Stimulated activated CD4-positive, alpha-beta T cell treated with anti-CD3 and anti-CD28 coated beads, TNF-alpha, amount 100 ng/mL, for 4 hours (primary cell): ENCODE measurements at places on chromosomes 4 and X.

DNA sequence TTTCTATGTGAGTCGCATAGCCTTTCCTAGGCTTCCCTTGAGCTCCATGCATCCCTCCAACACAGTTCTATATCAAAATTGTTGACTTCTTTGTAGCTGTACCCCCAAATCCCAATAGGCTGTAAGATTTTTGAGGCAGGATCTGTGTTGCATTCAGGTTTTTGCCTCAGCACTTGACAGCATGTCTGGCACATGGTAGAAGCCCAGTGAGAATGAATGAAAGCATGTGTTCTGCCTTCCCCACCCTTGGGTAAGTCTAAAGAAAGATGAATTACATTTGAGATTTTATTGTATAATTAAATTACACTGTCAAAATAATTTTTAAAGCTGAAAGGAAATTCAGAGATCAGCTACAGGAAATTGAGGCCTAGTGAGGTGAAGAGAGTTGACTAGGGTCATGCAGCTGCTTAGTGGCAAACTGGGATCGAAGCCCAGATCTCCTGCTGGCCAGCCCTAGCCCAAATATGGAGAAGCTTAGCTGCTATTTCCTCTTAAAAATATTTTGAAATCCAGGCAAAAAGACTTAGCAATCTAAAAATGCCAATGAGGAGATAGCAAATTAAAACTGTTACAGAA lies 122.5 kb downstream of the SPATA18 start:
- DNase-seq, result no peak

DNA sequence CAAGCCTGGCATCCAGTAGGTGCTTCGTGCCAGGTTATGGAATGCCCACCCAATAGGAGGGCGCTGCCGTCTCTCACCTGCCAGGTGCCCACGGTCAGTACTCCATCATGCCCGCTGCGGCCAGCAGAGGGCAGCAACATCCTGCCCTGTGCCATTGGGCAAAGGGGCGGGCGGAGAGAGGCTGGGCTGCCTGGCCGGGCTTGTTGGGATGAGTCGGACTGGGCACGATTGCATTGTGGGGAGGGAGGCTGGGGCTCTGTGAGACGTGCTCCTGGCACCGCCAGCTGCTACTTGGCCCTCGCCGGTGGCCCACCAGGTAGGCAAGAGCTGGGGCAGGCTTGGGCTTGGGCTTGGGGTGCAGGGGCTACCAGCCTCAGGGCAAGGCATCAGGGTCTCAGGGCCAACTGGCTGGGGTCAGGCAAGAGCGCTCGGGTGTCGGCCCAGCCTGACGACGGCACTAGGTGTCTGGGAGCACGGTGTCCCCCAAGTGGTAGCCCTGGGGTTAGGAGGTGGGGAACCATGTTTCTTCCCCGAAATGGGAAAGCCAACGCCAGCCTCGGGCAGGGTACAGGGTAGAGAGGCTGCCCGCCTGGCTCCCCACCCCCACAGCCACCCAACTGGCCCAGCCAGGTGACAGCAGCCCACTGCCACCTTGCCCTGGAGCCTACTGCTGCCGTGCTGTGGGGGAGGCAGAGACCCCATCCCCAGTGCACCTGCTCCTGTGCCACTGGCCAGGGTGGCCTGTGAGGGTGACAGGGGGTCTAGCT lies at the start of gene PLXNB3:
TSS of gene PLXNB3 (plus strand) at position 261 of the 767 bp plus-strand sequence. CDS start 1,287 bp downstream, outside the sequence.
- peak; percentile 52 for DNase-seq

DNA sequence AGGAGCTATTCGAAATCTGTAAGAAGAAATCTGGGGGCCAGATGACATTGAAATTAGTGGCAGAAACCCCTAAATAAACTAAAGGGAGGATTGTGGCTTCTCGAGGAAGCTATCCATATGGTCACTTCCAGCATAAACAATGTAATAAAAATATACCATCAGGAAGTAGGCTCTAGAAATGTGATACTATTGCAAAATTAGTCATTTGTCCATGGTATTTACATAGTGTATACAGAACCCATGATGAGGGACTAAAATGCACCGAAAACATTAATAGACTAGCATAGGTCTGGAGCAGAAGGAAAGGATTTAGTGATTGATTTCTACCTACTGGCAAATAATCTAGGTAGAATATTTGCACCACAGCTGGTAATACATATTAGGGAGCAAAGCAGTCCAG lies 1344.0 kb downstream of the FSTL5 start:
- DNase-seq, result no peak

GRCh38 chrX:132809581-132809980 lies 148.8 kb downstream of the HS6ST2 start:
- DNase-seq, result no peak

DNA sequence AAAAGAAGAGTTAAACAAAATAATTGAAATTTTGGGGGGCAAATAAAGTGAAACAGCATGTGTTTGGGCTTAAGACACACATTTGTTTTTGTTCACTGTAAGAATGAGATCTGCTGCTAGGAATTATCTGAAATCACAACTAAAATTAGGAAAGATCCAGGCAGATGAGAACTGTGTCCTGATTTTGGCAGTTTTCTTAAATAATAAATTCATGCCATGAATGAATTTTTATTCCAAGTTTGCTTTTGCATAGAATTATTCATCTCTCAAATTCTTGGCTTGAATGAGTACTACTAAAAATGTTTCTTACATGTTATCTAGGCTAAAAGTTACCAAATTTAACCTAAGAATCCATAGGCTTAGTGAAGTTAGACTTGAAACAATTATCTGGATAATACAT lies 321.7 kb downstream of the ANK2 start:
- DNase-seq, result no peak

DNA sequence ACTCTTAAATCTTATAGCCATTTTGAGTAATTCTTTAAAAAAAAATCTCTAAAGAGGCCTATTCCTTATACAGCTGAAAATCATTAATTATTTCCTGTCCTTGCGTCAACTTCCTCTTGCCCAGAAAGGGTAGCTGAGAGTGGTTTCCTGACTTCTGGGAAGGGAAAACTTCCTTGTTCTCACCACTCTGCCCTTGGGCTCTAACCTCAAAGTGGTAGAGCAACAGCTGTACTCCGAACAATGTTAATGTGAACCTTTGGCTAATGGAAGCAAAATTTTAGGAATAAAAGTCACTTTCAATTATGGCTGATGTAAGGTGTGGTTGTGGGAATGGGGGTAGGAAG lies 15.3 kb downstream of the KLHL2 start:
- DNase-seq, result no peak

- no peak for DNase-seq
Observed at GRCh38 chr4:10582059-10582686, 102.4 kb downstream of the CLNK start.

DNA sequence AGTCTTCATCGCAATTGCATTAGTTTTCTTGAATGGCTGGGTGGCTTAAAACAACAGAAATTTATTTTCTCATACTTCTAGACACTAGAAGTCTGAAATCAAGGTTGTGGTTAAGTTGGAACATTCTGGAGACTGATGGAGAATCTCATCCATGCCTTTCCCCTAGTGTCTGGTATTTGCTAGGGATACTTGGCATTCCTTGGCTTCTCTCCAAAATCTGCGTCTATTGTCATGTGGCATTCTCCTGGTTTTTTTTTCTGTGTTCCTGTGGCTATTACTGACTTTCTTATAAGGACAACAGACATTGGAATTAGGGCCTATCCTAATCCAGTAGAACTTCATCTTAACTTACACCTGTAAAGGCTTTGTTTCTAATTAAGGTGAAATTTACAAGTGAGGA lies 272.8 kb upstream of the EPHA5 start:
- no peak for DNase-seq

DNA sequence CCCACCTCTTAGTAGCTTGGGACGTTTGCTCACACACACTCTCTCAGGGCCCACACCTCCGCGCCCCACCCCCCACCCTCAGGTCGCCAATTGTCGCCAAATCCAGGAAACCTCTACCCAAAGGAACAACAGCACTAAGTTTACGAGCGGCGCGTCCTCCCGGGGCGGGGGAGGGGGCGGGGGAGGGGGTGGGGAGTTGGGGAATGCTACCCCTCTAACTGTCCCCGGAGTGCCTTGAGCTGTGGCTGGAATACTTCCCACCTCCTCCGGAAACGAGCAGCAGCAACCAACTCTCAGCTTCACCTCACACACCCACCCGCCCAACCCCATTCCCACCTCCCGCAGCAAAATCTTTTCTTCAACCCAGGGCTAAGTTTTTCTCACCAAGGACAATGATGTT lies 135.6 kb upstream of the ZIC3 start:
- DNase-seq, result no peak

- peak; percentile 48 for DNase-seq
Observed at GRCh38 chr4:40227284-40227683, 30.5 kb downstream of the RHOH start.

DNA sequence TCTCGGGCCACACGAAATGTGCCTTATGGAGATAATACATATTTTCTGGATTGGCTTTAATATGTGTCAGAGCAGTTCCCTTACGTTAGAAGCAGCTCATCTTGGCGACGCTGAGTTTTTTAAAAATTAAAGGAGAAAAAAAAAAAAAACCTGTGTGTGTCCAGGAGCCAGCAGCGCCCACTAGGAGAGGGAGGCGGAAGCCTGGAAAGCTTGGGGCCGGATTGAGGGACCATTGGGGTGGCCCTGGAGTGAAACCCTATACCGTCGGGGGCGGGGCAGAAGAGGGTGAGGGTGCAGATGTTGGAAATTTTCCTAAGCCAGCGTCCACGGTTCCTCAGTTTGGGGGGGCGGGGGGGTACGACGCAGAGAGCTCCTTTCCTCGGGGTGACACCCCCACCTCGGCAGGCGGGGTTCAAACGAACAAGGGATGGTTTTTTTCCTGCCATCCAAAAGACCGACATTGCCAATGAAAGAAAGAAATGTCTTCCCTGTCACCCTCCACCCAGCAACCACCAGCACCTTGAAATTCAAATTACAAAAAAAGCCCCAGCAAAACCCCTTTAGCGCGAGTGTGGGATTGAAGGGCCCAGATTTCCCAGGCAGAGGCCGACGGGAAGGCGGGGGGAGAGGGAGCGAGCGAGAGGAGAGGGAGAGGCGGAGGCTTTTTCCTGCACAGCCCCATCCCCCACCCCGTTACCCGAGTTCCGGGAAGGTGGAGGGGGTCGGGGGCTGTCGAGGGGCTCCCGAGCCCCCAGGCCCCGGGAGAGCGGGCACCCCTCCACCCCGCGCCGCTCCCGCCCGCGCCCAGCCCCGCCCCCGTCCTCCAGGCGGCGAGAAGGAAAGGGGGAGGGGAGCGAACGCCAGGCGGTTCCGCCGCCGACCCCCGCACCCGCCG lies 859 bp downstream of the SMARCA1 start:
- DNase-seq, result no peak

DNA sequence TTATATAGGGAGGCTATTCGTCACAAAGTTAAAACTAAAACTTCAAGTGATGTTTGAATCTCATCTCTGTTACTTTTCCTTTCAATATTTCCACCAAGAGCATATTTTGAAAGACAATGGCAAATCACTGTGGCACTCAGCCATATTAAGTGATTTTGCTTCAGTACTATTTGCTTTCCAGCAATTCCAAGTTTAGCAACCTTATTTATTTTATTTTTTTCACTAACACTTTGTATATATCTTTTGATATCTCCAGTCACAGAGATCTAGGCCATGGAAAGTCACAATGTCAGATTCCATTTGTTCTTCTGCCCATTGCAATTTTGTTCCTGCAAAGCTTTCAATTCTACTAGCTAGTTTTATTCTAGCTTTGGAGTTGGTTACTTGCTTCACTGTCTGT lies 1514.5 kb upstream of the ADGRL3 start:
- no peak for DNase-seq

- no peak for DNase-seq
Observed at GRCh38 chr4:38562751-38563198, 101.2 kb upstream of the KLF3 start.

- DNase-seq, result no peak
Observed at GRCh38 chr4:7829652-7830580, 109.7 kb downstream of the AFAP1 start.

DNA sequence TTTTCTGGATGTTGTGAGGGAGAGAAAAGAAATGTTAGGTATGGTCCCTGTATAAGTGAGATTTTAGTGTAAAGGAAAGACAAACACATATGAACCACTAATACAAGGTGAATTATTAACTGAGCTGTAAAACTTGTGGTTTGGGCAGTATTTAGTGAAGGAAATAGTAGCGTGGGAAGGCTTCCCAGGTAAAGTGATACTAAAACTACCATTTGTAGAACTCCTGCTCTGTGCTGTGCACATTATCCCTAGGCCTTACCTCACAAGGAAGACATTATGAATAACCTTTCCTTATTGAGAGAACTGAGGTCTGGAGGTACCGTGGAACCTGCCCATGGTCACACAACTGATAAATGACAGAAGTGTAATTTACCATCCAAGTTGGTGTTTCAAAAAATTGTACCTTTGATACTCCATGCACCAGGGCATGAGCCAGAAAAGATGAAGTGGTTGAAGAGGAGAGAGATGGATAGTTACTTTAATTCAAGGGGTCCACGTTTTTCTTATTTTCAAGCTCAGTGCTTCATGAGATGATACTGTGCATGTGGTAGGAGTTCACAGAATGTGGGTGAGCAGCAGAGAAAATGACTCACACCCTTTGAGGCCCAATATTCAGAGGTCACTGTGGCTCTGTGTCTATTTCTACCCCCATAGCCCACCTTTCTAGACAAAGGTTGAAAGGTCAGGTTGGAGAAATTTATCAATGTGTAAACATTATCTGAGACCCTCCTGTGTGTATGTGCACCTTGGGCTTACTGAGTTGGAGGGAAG lies 2.6 kb upstream of the VSIG4 start:
- DNase-seq, result no peak

GRCh38 chr4:181877329-181877848 lies 365.8 kb upstream of the TENM3 start:
- DNase-seq, result no peak

- DNase-seq, result no peak
Observed at GRCh38 chr4:55752810-55753209, 66.8 kb upstream of the EXOC1L start.

DNA sequence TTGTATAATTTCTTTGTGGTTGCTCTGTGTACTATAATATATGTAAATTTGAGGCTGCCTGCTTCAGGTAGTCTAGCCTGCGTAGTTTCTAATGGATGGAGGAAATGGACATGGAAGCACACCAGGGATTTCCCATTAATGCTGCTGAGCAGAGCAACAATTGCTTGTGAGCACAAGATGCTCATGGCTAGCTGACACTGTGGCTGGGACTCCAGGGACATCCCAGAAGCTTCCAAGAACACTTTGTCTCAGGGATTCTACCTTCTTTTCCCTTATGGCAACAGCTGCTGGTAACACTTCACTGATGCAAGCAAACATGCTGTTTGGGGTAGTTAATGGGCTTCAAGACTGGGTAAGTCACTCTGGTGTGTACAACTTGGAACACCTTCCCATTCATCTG lies 66.1 kb downstream of the TENT5D start:
- no peak for DNase-seq

DNA sequence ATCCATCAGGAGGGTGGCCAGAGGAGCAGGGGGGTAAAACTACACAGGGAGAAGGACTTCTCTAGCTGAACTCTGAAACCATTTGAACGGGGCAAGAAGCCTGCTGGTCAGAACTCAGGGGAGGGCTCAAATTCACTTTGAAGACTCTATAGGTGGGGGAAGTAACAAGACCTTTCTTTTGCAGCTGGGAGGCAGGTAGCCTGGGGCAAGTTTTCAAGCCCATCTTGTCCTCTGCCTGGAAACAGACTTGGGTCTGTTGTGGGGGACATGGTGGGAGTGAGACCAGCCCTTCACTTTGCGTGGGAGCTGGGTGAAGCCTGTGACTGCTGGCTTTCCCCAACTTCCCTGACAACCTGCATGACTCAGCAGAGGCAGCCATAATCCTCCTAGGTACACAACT lies 312.3 kb downstream of the SPRY1 start:
- DNase-seq, result no peak
